NCI-H524 treated with DMSO at 0.1 percent for 48 hours (cell line): ENCODE measurements at places on chromosomes 2 and 18.

DNA sequence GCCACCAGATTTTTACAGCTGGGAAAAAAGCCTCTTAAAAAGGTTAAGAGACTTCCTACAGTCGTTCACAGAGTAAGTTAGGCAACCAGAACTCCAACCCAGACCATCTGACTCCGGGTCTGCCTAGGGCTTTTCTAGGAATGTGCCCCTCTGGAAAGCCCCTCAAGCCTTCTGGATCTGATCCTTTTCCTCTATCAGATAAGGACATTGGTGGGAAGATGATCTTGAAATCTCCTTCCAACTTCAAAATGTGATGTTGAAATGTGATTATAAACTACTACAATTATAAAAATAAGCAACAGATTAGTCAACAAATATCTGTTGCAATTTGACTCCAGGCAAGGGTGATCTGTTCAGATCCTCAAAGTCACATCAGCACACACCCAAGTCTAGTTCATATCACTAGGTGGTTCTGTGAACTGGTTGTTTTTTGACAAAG is 270.4 kb downstream of the ARHGAP15 start:
- DNase-seq = no peak

DNA sequence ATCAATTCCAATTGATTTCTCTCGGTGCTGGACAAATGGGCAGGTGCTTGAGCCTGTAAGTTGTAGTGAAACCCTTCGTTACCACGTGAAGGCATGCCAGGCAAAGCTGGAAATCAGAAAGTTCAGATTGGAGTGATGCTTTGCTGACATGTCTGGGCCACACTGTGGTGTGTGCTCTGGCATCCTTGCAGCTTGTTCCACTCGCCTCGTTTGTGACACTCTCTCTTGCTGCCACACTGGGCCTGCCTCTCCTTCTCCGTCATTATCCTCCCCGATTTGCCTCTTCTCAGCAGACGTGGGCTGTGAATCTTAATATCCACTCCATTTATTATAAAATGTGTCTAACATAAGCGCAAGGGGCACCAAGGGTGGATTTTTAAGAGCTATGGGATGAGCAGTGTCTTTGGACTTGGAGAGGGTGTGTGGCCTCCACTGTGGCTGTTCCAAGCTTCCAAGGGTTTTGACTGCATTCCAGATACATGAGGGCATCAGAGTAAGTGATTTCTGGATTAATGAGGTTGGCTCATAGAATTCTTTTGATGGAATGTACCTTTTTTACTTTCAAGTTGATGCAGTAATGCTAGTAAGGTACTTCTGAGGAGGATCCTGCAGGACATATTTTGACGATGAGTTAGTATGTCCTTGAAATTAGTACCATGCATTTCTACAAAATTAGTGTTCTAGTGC is 238.8 kb downstream of the TPGS2 start:
- DNase-seq = no peak

- DNase-seq = no peak
Observed at GRCh38 chr2:189514104-189514503, 66.5 kb downstream of the SLC40A1 start.

- no peak for DNase-seq
Observed at GRCh38 chr2:152782171-152782570, 63.8 kb downstream of the ARL6IP6 start.

GRCh38 chr2:10228611-10229365 is 73.9 kb upstream of the HPCAL1 start:
- no peak for DNase-seq

DNA sequence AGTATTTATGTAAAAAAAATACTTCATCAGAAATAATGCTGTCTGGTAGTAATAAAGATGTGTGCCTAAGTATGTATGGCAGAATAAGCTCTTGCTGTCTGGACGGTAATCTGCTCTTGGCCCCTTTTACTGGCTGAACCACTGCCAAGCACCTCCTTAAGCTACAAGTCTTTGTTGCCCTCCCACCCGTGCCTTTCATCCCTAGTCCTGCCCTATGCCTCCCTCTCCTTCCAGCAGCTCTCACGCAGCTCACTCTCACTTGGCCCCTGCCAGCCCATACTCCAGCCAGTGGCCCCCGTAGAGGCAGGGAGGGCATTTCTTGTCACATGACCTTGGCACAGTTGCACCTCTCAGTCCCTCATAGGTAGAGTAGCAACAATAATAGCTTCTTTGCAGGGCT is 54.5 kb upstream of the NPAS2 start:
- DNase-seq = no peak

- DNase-seq = no peak
Observed at GRCh38 chr2:85828725-85829124, 60.1 kb downstream of the ST3GAL5 start.

GRCh38 chr2:88855620-88856408 is 164.3 kb downstream of the RPIA start:
- DNase-seq = no peak

- no peak for DNase-seq
Observed at GRCh38 chr2:234203135-234203984, 152.9 kb downstream of the SPP2 start.

- no peak for DNase-seq
Observed at GRCh38 chr2:1830936-1831619, 86.8 kb upstream of the PXDN start.

DNA sequence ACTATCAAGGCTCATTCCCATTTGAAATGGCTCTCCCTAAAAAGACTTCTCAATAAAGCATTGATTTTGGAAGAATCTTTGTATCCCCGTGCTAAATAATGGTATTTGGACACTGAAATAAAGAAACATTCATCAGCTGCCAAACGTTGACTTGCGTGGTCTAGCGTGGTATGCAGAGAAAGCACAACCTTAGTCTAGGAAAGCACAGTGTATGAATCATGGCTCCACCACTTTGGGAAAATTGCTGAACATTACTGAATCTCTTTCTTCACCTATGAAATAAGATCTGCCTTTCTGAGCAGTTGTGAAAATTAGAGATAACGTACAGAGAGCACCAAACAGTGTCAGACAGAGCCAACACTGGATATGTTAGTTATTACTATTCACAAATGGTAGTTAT is 353.9 kb downstream of the SS18 start:
- no peak for DNase-seq

GRCh38 chr18:34857320-34857719 is 147.2 kb downstream of the DTNA start:
- no peak for DNase-seq

DNA sequence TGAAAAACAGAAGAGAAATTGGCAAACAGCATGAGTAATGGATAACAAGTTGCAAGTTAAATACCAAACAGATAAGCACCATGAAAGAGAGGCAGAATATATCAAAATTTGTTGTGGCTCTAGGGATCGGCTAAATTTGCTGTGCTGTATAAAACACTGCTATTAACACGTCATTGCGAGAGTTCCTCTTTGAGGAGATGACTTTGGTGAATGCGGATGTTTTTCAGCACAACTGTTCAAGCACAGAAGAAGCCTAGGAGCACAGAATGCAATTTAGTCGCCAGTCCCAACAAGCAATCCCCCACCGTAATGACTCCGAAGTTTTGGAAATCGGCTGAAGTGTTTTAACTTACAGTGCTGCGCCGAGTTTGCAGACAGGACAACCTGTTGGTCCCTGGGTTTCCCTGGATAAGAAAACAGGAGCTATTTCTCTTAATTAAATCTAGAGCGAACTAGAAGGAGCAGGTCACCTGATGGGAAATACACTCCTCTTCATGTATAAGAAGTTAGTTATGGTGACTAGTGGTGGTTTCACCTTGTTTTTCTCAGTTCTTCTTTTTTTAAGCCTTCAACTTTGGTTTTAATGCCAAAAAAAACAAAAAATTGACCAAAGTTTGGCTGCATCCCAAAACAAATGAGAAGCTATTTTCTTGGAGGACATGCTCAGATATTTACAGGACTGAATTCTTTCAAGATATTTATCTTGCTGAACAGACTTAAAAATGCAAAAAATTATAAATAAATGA is 454.1 kb upstream of the SALL3 start:
- no peak for DNase-seq

- no peak for DNase-seq
Observed at GRCh38 chr2:124967325-124967724, 942.2 kb downstream of the CNTNAP5 start.

DNA sequence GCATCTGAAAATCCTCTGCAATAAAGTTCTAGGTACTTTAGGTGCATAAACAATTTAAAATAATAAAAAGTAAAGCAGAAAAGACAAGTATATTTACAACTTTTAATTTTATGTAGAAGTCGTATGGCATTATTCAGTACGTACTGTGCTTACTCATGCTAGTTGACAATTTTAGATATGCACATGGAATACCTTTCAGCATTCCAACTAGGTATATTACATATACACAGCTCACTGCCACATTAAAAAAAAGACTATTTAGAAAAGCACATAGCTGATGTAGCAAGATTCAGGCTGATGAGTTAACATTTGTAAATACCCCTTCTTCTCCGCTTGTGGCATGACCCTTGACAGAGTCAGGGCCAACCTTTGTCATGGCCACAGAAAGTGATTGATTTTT is 171.2 kb downstream of the FBXO15 start:
- DNase-seq = no peak

GRCh38 chr2:191226196-191226595 is 19.0 kb upstream of the MYO1B start:
- DNase-seq = no peak

- no peak for DNase-seq
Observed at GRCh38 chr2:225290757-225291400, 108.6 kb upstream of the NYAP2 start.

- DNase-seq = no peak
Observed at GRCh38 chr2:60634438-60634837, 81.0 kb upstream of the BCL11A start.

DNA sequence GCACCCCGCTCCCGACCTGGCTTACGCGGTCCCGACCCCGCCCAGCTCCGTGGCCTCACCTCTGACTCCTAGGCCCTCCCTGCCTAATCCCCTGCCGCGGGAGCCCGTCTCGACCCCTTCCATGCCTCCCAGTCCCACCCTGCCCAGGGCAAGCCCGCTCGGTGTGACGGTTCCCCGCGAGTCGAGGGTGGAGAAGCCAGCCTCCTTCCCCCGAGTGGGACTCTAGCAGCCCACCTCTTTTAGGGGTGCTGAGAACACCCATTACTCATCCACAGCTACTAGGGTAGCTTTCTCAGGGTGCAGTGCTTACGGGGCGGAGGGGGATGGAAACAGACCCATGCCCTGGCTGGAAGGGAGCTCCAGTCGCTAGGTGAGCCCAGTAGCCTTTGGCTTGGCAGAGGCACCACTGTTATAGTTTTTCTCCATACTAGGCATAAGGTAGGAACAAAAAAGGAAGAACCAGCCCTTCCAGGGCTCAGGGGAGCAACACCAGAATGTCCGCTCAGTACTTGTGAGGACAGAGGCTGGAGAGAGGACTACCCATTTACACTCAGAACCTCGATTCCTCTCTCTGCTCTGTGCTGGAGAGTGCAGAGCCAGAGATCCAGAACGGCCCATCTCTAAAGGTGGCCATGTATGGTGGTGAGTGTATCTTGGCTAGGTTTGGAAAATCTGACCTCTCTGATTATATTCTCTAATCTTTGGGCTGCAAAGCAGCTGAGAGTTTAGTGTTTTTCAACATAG is 606 bp downstream of the AGBL5 start:
- DNase-seq = no peak

- no peak for DNase-seq
Observed at GRCh38 chr2:186575302-186575701, 14.6 kb upstream of the ITGAV start.

- DNase-seq = no peak
Observed at GRCh38 chr2:238030422-238031155, 30.2 kb upstream of the SCLY start.

DNA sequence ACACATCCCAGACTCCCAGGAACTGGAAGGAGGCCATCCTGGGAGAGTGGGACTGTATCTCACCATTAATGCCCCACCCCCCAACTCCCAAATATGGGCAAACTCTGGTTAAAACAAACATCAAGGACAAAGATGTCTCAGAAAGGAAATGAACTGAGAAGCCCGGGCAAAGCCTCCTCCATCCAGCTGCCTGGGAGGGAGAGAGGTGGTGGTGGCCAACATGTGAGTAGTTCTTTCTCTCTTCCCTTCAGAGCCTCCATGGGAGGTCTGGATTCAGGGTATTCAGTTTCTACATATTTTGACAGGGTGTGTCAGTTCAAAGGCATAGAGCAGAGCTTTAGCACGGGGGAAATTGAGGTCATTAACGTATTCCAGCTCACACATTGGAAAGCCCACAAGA is 57.5 kb downstream of the CXCR4 start:
- DNase-seq = no peak

GRCh38 chr2:200095436-200095835 is 140.1 kb downstream of the MAIP1 start:
- no peak for DNase-seq

GRCh38 chr2:61562615-61563014 is 24.5 kb upstream of the XPO1 start:
- no peak for DNase-seq

DNA sequence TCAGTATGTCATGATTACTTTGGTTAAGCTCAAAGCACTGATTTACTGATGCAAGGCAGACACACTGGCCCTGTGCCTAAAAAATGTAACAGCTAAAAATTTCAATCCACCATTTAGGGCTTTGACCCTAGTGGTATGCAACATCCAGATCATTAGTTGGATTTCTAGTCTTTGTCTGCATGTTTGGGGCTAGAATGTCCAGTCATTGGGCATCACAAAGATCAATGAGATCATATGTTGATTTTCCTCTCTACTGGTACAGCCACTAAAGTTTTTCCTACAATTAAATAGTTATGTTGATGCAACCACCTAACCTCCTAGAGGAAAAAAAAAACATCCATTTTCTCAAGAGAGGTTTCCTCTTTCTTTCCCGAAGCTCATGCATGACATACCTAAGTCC is 53.4 kb upstream of the REV1 start:
- DNase-seq = no peak

GRCh38 chr18:62881509-62882016 is 166.2 kb downstream of the PHLPP1 start:
- no peak for DNase-seq

GRCh38 chr2:33042819-33043218 is 96.1 kb downstream of the LTBP1 start:
- DNase-seq = no peak
